ENCODE measurements at places on chromosomes 11 and 22. TPM values are rescaled to one million over a fixed set of nuclear protein-coding genes. Genes with fewer than 3 reads are reported as not detected.

DNA sequence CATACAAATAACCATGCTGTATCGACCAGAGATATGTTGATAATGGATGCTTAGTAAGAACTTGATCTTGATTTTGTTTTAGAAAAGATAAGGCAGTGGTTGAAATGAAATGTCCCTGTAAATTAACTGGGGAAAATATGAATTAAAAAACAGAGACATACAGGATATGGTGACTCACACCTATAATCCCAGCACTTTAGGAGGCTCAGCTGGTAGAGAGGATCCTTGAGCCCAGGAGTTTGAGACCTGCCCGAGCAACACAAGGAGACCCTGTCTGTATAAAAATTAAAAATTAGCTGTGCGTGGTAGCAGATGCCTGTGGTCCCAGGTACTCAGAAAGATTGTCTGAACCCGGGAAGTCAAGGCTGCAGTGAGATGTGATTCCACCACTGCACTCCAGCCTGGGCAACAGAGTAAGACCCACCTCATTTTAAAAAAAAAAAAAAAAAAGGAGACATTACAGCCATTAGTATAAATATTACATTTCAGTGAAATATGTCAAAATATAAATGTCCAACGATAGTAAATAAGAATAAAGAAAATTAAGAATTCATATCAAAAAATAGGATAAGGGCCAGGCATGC is 4.6 kb downstream of the PICALM start:
- DNase-seq: peak; percentile 61

DNA sequence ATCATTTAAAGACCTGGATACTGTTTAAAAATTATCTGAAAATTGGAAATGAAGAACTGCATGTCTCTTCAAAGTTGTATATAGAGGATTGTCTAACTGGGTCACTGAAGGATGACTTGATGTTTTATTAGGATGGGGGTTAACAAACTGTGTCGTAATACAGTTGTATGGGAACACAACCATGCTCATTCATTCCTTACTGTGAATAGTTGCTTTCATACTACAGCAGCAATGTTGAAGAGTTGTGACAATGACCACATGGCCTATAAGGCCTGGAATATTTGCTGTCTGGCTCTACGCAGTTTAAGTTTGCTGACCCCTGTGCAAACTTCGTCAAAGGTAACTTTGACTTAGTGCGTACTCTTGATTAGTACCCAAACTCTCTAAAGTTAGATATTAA is 38.4 kb downstream of the FDX1 start:
- peak; percentile 44 for DNase-seq

- DNase-seq: peak; percentile 43
These were observed 31.2 kb downstream of the PDE2A start for GRCh38 chr11:72642884-72643522.

The PKNOX2 gene
- total RNA-seq: 2.9 TPM

- DNase-seq: peak; percentile 26
These were observed at the start of gene SCUBE1 for GRCh38 chr22:43343262-43343669. Gene SCUBE1, minus strand, starts transcription at chr22:43343372. Its CDS starts 111 bp downstream, at chr22:43343261.

DNA sequence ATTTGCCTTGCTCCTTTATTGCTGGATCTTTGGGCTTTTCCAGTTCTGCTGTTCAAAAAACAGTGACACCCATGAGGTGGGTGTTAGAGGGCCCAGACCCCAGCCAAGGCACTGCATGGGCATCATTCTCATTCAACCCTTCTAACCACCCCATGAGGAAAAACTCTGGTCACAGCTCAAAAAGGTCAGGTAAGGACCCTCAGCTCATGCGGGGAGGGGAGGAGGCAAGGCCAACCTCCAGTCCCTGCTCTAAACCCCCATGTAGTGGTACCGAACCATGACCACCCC is 7.4 kb downstream of the GNB1L start:
- no peak for DNase-seq

DNA sequence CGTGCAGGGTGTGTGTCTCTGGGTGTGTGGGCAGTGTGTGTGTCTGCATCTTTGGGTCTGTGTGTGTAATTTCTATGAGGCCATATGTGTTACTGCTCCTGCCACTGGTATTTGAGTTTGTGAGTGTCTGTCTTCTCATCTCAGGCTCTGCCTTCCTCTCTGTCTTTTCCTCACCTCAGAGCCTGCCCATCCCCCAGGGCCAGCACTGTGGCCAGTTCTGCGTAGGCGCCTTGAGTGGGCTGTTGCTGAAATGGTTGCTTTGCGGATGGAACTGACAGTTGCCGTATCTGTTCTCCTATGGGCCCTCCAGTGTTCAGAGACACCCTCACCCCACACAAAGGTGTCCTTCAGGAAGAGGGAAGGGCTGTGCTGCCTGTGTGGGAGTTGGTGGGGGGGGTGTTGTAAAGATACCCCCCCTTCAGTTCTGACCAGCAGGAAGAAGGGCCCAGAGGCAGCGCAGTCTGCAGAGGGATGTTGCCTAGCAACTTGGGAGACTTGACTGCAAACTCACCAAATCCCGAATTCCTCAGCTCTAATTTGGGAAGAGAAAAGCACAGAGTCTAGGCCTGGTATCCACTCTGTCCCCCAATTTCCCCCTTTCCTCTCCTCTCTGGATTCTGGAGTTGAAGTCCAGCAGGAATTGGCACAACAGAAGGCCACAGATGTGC is 2.0 kb upstream of the NRGN start:
- no peak for DNase-seq

DNA sequence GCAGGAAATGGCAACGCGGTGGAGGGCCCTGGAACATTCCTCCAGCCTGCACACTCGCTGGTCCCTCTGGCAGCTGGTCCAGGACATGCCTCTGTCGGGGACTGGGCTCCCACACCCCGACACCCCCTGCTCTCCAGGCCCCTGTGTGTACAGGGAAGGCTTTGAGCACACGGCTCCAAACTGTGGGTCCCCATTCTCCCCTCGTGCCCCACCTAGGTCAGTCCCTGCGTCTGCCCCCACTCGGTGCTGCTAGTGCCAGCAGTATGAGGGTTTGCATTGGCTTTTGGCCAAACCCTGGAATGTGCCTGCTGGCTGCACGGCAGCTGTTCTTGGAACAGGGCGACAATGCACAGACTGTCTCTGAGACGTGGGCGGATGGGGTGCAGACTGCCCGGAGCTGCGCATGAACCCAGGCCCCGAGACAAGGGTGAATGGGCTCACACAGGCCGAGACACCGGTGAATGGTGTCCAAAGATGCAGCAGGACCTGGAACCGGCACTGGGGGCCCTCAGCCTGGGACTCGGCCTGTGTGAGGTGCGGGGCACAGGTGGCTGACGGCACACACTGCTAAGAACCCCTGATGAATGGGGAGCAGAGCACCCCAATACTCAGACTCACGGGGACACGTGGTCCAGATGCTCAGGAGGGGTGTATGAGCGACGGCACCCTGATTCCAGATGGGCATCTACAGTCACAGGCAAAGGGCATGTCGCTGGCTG is 7.5 kb upstream of the SYT8 start:
- DNase-seq: peak; percentile 74

- DNase-seq: no peak
These were observed 15.6 kb downstream of the E2F8 start for GRCh38 chr11:19225123-19225522.

DNA sequence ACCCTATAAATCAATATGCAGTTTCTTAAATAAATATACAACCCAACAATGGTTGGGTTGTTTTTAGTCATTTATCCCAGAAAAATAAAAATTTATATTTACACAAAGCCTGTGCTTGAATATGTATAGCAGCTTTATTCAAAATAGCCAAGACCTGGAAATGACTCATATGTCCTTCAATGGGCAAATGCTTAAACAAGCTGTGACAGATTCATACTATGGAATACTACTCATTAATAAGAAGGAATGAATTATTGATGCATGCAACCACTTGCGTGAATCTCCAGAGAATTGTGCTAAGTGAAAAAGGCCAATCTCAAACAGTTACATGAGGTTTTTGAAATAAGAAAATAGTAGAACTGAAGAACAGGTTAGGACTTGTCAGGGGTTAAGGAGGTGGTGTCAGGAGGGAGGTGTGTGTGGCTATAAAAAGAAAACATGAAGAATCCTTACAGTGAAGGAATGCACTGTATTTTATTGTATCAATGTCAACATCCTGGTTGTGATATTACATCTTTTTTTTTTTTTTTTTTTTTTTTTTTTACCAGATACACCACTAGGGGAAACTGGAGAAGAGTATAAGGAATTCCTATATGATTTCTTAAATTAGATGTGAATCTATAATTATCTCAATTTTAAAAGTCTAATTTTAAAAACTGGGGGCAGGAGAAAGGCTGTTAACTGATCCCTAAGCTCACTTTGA is 82.4 kb upstream of the CD44 start:
- DNase-seq: no peak

- DNase-seq: no peak
These were observed 997 bp downstream of the DEAF1 start for GRCh38 chr11:693887-694562.

DNA sequence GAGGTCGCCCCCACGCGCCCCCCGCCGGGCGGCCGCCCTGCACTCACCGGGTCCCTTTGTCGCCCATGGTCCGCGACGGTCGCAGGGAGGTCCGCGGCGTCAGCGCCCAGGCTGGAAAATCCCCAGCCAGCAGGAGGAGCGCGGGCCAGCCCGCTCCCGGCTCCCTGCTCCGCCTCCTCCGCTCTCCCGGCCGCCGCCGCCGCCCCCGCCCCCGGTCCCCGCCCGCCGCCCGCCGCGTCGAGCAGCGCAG is at the start of gene ARRB1:
ARRB1 (minus strand) TSS at position 121 of the 250 bp plus-strand sequence; CDS start at position 67, 54 bp downstream.
- no peak for DNase-seq

DNA sequence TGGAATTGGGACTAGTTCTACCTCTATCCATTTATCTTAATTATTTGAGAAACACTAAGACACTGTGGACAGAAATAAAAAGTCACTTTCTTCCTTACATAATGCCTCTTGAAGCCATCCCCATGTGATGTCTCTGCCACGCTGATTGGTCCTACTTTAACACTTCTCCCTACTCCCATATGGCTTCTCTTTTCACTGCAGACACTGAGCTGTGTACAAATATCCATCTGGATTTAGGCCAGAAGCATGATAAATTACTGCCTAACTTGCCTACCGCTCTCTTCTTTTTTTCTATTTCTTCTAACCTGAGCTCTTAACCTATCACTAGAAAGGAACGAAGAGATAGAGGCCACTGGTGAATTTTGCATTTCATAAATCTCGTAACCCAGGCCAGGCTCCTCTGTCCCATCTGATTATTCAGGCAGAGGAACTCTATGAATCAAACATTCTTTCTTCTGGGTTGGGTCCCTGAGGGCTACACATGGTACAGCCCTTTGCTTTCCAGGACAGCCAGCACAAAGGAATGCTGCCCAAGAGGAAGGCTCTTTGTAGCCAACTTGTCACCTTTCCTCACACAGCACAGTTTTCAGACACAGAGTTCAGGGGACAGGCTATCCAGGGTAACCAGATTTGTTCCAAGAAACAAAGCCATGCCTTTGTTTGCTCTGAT is 878.5 kb upstream of the LRRC4C start:
- no peak for DNase-seq

DNA sequence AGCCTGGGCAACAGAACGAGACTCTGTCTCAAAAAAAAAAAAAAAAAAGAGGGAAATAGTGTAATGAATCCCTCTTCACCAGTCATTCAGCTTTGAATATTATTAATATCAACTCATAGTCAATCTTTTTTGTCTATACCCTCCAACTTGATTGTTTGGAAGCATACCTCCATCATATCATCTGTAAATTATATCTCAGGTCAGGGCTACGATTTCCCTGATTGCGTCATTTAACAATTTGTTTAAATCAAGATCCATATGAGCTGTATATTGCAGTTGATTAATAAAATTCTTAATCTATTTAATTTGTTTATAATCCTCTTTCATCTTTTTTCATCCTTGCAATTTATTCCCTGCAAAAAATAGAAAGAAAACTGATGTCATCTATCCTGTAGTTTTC is 60.2 kb downstream of the USP47 start:
- DNase-seq: no peak

GRCh38 chr11:20844216-20844615 is 174.8 kb downstream of the NELL1 start:
- no peak for DNase-seq
